ENCODE measurements at places on chromosomes 4 and X. TPM values are rescaled to one million over a fixed set of nuclear protein-coding genes. Genes with fewer than 3 reads are reported as not detected.
A peak's percentile ranks its signal among the peaks of the same experiment; 100 is the strongest.

Gene EXOC1L
- not detected for total RNA-seq

Gene TIMP1
- total RNA-seq: 92.8 TPM

GRCh38 chr4:80225595-80225994, 28.3 kb downstream of the PRDM8 start:
- no peak for DNase-seq
- peaks cover 12% of the 10 kb centered on the region for H3K27me3 ChIP-seq
- H3K4me3 ChIP-seq: no peak overlapping the region
- no peaks in the 10 kb centered on the region for H3K36me3 ChIP-seq

Gene SLC6A14
- total RNA-seq: not detected

Gene GABRE
- total RNA-seq: not detected

DNA sequence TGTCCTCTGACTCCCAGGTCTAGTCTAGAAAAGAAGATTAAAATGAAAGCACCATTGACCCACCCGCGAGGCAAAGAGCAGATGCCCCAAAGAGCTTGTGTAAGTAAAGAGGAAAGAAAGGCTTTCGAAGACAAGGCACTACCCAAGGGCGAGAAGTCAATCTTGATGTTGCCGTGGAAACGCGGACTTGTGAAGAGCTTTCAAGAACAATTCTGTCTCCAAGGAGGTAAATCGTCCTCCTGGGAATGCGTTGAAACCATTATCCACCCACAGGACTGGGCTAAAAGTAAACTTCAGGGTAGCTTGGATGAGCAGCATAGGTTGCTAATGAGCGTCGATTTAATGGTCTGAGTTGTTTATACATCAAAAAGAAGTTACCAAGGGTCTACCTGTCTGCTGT, 189.3 kb downstream of the DHRSX start:
- H3K36me3 ChIP-seq: peaks cover 24% of the 10 kb centered on the region
- no peaks in the 10 kb centered on the region for H3K4me1 ChIP-seq
- DNase-seq: no peak
- no peak overlapping the region for H3K4me3 ChIP-seq
- no peaks in the 10 kb centered on the region for H3K27me3 ChIP-seq
- no peak overlapping the region for H3K27ac ChIP-seq

DNA sequence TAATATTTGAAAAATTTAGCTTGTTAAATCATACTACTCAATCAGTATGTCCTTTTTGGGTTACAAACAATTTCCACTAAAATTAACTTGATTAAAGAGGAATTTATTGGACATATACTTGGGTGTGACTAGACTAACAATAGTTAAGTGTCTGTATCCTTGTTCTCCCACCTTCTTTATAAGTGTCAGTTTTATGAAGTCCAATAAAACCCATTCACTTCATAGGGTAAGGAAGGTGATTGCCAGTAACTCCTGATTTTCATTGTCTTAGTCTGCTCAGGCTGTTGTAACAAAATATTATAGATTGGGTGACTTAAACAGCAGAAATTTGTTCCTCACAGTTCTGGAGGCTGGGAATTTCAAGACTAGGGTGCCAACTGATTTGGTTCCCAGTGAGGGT, 800.0 kb downstream of the PDHA2 start:
- H3K27ac ChIP-seq: no peak overlapping the region
- DNase-seq: no peak

GRCh38 chrX:50863471-50863870, 47.1 kb upstream of the BMP15 start:
- H3K4me3 ChIP-seq: no peak overlapping the region
- no peaks in the 10 kb centered on the region for H3K4me1 ChIP-seq
- no peaks in the 10 kb centered on the region for H3K36me3 ChIP-seq
- DNase-seq: no peak
- H3K27ac ChIP-seq: no peak overlapping the region

- H3K27me3 ChIP-seq: no peaks in the 10 kb centered on the region
- peaks cover 54% of the 10 kb centered on the region for H3K4me1 ChIP-seq
- H3K4me3 ChIP-seq: peak overlapping the region; percentile 62
- no peak for DNase-seq
- H3K36me3 ChIP-seq: peaks cover 14% of the 10 kb centered on the region
- H3K27ac ChIP-seq: peak overlapping the region; percentile 91
Measured at GRCh38 chrX:107711521-107712181, 63.9 kb downstream of the TSC22D3 start.

Gene FOXP3
- total RNA-seq: 23.1 TPM

GRCh38 chr4:6618386-6619115, 21.9 kb upstream of the MRFAP1 start:
- no peak overlapping the region for H3K4me3 ChIP-seq
- H3K36me3 ChIP-seq: peaks cover 30% of the 10 kb centered on the region
- H3K27me3 ChIP-seq: no peaks in the 10 kb centered on the region
- no peak for DNase-seq

DNA sequence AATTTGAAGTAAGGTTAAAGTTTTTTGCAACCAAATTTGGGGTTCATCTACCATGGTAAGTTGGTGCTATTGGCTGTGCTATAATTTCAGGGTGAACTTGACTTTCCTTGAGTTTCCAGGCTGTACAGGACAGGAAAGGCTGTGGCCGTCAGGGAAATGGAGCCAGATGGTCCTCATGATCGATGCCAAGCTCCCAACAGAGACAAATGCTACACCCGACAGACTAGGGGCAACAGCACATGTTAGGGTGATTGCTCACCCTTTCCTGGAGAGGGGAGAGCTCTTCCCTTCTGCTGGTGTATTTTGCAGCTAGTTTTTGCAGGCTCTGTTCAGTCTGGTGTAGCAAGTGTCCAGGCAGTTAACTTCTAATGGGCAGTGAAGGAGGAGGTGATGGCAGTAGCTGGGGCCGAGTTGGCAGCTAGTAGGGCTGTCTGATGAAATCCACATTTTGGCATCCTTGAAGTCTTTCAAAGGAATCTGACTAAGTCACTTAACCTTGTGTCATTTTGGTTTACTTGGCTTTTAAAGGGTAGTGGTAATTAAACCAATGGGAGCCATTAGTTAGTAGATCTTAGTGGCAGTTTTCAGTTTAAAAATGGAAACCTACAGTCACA, 47.8 kb downstream of the GAB1 start:
- no peak overlapping the region for H3K4me3 ChIP-seq
- DNase-seq: no peak
- H3K4me1 ChIP-seq: no peaks in the 10 kb centered on the region
- H3K27me3 ChIP-seq: peaks cover 10% of the 10 kb centered on the region
